GM18507 (cell line): ENCODE measurements at places on chromosomes 2 and 18.

DNA sequence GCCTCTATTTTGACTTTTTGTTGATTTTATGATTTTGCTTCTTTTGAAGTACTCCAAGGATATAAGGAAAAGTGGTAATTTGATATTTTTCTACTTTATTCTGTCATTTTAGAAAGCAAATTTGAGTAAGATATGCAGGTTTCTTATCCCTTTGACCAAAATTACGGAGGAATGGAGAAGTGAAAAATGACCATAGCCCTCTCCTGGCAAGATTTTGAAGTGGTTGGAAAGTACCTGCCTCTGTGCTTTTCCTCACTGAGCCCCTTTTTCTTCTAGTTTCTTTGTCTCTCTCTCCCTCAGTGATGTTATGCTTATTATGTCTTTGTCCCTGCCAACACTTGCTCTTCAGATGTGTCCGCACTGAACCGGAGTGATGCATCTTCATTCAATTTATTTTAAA lies 898.1 kb downstream of the EPHA4 start:
- no peak for DNase-seq

DNA sequence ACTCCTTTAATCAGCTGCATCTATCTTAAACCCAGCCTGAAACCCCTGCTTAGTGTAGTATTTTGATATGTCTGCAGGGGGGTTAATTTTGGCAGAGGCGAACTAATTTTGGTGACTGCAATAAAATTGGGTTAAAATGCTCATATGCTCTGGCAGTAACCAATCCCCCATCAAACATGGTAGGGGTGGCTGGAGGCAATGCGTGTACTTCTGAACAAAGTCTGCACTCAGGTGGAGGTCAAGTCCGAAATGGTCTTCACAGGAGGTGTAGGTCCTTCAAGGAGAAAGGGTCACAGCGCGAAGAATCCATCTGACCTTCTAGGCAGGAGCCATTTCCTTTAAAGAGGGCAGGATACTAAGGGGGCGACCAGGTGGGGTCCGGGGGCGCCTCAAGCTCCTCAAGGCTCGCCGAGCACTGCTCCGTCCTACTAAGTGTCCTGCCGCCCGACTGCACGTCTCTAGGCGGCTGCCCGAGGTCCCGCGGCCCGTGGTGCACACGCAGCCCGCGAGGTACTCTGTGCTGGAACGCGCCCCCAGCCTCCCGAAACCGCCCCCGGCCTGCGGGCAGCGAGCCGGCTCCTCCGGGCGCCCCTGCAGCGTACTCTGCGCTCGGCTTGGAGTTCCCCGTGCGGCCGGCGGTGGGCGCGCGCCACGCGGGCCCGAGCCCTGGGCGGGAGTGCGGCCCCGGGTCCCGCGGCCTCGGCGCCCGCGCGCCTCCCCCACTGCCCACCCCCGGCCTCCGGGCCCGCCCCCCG lies 1.7 kb upstream of the LDLRAD4 start:
- no peak for DNase-seq

DNA sequence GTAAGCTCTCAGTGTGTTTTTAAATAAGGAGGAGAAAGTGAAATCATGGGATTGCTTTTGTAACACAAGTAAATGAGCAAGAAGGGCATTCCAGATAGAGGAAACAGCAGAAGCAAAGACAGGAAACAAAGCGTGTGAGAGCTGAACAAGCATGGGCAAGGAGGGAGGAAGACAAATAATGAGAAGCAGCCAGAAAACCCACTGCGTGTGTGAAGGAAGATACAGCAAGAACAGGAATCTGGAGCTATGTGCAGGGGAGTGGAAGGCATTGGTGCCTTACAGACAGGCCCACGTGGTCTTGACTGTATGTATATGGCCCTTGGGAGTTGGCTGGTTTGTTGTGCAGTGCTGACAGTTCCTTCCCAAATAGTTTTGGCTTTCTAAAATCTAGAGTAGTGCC lies 88.6 kb downstream of the AAK1 start:
- no peak for DNase-seq

DNA sequence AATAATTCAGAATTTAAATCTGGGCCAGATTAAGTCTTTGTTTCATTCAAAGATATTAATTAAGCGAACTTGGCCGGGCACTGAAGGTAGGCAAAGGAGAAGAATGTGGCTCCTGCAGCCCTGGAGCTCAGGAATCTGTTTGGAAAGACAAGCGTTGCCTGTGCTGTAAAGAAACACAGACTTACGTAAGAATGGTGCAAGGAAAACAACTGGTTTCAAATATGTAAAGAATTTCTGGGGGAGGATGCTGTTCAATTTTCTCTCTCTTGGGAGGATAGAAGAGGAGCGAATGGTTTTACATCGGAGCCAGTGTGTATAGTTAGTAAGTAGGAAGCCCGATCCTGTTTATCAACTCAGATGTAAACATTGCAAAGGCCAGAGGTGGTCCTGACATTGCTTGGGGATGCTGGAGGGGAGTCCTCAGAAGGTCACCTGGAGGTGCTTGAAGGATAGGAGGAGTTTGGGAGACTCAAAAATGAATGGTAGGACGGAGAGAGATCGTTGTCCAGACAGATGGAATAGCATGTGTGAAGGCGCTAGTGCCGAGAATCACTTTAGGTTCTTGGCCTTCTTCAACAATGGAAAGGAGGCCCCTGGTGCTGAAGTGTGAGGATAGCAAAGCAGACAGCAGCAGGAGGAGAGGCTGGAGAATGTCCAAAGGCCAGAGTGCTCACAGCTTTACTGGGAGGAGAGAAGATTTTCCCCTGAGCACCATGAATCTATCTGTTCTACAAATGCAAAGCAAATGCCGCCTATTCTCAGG lies 456.1 kb downstream of the LPIN1 start:
- DNase-seq, result no peak

- DNase-seq, result no peak
Measured at GRCh38 chr2:888906-889566, 61.6 kb upstream of the SNTG2 start.

GRCh38 chr18:34493099-34493544 lies 217.0 kb upstream of the DTNA start:
- DNase-seq, result no peak

DNA sequence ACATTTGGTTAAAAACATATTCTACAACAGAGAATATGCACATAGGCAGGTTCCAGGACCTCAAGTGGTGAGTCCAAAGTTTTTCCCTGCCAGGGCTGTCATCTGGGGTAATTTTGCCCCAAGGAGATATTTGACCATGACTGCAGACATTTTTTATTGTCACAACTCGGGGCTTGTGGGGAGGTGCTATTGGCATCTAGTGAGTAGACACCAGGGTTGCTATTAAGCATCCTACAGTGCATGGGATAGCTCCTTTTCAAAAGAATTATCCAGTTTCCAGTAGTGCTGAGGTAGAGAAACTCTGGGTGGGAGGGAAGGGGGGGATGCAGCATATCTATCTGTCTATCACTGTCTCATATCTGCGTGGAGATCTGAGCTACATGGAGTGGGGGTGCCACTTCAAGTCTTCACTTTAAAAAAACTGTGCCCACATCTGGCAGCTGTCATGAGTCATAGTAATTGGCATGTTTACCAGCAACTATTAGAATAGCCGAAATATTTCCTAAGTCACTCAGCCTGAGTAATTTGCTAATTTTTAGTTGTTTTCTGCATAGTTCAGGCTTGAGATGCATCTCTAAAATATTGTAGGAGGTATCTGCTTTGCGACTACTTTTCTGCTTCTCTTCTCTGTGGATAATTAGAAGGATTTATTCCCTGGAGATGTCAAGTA lies 254.0 kb upstream of the RBMS1 start:
- no peak for DNase-seq

DNA sequence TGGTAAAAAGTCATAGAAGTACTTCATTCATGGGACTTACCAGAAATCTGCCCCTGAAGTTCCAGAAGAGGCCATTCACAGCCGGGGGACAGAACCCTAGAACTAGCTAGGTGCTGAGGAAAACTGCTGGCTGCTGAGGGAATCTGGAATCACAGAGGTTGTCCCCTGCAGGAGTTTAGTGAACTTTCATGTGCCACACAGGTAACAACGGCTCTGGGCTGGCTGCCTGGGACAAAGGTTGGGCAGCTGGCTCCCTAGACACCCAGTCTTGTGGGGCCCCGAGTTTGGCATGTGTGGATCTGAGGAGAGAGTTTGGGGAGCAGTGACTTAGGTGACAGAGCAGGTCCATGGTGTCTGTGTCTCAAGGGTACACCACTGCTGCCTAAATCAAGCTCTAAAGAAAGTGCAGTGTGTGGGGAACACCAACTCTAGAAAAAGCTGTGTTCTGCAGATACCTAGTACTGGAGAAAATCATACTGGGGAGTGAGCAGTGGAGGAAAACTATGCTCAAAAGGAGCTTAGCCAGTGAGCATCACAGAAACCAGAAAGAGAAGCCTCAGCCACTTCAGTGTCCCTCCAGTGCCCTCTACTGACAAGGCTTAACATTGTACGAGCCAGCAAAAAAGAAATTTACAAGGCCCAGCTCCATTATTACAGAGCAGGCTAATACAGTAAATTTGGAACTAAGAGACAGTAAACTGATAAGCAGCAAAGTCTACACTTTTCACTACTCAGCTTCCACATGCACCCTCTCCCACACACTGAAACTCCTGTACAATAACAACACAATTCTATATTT lies 15.2 kb downstream of the GALNT3 start:
- no peak for DNase-seq

DNA sequence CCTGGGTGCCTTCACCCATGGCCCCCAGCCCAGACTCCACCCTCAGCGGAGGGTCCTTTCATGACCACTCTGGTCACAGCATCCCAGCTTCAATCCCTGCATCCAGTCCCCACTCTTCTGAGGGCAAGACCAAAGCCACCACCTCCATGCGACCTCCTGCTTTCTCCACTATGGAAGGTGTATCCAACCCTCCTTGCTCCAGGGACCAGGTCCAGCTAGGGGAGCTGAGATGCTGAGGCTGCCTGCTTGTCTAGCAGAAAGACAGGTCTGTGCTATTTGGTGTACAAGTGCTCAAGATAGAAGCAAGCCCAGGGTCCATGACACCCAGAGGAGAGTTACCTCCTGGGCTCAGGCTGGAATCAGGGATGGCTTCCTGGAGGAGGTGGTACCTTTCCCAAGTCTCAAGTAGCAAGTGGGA lies 73.8 kb upstream of the RAB6C start:
- DNase-seq, result no peak

GRCh38 chr2:150811259-150811855 lies 323.9 kb upstream of the RND3 start:
- DNase-seq, result no peak

DNA sequence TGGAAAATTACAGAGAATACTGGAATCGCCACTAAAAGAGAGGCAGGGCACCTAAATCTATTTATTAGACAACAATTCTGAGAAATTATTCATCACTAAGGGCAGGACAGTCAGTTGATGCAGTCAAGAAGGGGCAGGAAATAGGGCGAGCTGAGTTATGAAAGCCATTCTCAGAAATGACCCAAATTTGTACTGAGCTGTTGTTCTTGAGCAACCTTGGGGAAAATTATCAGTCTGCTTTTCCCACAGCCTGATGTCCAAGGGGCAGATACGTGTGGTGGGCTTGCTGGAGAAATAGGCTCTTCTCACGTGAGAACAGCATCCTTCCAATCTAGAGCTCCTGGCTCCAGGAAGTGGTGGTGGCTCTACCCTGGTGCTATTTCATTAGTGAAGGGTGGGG lies 38.6 kb downstream of the STON1 start:
- DNase-seq, result no peak

DNA sequence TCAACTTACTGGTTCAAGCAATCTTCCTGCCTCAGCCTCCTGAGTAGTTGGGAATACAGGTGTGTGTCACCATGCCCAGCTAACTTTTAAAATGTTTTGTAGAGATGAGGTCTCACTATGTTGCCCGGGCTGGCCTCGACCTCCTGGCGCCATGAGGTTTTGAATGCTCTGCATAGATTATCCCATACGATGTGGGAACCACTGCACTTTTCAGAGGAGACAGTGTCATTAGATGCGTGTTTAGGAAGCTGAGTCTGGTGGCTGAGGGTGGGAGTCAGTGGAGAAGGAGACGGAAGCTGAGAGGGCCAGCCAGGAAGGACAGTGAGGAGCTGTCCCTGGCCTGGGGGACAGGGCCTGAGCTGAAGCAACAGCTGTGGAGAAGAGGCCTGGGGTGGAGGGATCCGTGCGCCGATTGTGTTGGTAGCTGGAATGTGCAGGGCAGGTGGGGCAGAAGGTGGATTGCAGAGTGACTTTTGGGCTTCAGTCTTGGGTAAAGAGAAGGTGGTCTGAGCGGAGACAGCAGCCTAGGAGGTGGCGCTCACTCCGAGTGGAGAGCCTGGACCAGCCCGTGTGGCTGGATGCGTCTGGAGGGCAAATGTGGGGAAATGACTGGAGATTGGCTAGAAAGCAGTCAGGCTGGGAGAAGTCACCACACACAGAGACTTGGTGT lies 68.0 kb downstream of the LDLRAD4 start:
- no peak for DNase-seq

DNA sequence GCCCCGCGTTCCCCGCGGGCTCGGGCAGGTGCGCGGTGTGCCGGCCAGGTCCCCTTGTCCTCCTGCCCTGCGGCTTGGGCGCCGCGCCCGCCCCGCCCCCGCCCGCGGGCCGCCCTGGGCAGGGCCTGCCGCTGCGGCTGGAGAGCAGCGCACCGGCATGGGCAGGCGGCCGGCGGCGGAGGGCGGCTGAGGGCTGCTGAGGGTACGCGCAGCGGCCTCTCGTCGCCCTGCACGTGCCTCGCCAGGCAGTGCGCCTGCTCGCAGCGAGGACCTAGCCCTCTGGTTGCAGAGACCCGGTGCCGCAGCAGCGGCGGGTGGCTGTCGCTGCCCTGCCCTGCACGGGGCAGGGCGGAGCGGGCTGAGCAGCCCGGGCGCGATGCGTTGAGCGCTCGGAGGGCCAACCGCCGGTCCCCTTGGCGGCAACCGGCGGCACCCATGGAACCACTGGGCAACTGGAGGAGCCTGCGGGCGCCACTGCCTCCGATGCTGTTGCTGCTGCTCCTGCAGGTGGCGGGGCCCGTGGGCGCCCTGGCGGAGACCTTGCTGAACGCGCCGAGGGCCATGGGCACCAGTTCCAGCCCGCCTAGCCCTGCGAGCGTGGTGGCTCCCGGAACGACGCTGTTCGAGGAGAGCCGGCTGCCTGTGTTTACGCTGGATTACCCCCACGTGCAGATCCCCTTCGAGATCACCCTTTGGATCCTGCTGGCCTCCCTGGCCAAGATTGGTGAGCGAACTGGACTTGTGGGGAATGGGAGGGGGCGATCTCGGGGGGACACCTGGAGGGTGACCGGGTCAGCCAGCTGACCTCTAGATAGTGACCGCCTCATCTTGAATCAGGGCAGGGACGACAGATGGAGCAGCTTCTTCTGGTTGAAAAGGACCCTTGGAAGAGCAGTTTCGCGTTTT lies at the start of gene SLC9A2:
SLC9A2 (plus strand) TSS at position 140 of the 906 bp plus-strand sequence; CDS start at position 436, 296 bp downstream.
- no peak for DNase-seq

DNA sequence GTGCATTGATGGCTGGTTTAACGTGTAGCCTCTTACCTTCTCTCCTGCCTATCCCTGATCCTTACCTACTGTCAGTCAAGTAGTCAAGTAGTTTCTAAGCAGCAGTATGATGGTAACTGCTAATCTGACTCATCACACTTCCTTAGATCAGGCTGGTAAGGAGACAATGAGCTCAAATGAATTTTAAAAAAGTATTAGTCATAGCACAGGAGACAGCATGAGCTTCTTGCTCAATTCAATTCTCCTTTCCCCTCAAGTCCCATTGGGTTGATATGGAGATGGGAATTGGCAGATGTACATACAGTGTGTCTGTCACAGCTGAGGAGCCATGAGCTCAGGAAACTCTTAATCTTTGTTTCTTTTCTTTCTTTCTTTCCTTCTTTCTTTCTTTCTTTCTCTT lies 799.7 kb downstream of the LRP1B start:
- DNase-seq, result no peak
